ENCODE measurements at places on chromosomes 13 and 19.

DNA sequence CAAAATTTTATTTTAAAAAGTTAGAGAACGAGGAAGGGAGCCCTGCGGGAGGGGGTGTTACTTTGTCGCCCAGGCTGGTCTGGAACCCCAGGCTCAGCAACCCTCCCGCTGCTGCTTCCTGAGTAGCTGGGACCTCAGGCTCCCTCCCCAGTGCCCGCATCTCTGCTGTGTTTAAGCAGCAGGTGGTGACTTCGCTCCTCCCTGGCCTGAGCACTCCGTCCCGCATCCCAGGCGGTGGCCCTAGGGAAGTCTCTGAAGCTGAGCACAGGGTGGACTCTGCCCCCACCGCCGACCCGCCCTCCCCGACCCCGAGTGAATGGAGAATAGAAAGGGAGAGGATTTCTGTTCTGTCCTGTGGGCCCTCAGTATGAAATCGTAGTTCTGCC is 30.5 kb downstream of the ZNF701 start:
- DNase-seq: no peak

GRCh38 chr13:44874886-44875630 is 114.2 kb downstream of the NUFIP1 start:
- no peak for DNase-seq

DNA sequence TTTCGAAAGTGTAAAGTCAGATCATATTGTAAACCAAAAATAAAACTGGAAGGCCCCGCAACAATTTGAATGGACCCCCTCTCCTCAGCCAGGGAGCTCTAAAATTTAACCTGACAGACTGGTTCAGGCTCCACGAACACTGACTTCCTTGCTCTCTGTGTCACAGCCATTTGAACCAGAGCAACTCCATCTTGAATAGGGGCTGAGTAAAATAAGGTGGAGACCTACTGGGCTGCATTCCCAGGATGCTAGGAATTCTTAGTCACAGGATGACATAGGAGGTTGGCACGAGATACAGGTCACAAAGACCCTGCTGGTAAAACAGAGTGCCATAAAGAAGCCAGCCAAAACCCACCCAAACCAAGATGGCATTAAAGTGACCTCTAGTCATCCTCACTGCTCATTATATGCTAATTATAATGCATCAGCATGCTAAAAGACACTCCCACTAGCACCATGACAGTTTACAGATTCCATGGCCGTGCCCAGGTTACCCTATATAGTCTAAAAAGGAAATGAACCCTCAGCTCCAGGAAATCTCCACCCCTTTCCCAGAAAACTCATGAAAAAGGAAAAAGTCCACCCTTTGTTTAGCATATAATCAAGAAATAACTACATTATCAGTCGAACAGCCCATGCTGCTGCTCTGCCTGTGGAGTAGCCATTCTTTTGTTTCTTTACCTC is 43.1 kb downstream of the RFXAP start:
- DNase-seq: no peak

DNA sequence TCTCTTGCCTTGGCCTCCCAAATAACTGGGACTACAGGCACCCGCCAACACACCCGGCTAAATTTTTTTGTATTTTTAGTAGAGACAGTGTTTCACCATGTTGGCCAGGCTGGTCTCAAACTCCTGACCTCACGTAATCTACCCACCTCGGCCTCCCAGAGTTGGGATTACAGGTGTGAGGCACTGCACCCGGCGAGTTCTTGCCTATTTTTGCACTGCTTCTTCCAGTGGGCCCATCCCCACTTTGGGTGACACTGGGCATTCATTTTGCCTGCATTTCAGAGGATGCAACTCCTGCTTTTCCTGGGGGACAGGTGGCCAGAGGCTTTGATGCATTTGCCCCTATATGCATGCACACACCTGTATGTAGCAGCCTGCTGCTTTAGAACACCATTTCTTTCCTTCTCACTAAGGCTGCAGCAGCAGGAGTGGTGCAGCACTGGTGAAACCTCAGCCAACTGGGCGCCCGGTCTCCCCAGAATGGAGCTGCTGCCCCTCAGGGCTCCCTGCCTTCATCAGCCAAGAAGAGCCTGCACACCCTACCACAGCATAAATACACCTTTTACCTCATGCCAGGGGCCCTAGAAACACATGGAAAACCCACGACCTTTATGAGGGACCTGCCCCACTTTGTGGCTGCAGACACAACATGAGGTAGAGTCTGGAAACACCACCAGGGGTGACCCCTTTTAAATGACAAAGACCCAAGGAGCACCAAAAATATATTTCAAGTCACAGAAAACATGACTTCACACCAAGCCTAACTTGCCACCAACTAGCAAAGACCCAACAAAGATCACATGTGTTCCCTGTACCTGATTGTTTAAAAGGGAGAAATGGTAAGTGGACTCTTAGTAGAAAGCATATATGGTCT is 36.8 kb upstream of the POP4 start:
- DNase-seq: no peak

DNA sequence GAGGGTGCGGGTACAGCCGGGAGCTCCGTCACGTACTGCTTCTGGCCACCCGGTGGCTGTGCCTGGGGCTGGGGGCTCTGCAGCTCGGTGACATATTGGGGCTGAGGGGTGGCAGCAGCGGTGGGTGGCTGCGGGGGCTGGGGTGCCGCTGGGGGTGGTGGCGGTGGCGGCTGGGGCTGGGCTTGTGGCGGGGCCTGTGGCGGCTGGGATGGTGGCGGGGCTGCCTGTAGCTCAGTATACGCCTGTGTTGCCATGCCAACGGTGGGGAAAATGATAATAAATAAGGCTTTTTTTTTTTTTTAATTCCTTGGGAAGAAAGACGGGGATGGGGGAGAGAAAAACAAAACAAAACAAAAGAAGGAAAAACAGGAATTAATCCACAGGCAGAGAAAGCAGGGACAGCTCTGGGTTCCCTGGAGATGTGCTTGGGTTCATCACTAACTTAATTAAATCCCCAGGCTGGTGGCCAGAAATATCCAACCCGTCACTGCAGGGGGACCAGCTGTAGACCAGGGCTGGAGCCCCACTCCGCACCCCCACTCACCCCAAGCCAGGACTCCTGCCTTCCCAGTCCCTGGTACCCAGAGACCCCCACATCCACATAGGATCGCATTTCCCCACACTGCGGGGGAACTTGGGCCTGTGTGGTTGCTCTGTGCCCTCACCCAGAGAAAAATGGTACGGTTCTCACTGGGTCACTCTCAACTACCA is 12.4 kb downstream of the RFX1 start:
- DNase-seq: no peak

GRCh38 chr19:3184847-3185460 is 776 bp upstream of the NCLN start:
- no peak for DNase-seq

DNA sequence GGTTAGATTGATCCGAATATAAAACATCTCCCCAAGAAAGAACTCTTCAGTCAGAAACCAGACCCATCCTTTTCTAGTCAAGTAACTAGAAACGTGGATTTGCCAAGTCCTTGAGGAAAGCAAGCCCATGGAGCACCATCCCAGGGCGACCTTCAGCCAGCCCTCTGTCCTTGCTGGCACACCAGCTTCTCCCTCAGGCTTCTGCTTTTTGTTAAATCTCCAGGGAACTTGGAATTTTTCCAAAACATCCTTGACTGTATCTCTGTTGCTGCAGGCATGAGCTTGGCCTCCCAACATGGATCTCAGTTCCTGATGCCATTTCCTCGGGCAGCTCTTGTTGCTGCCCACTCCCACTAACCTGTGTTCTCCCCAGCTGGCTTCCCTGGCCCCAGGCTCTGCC is 27.1 kb upstream of the C1QTNF9 start:
- no peak for DNase-seq

- DNase-seq: no peak
Measured at GRCh38 chr19:45442408-45442777, 18.7 kb upstream of the ERCC1 start.

- DNase-seq: no peak
Measured at GRCh38 chr13:100433475-100433874, 155.1 kb downstream of the GGACT start.

DNA sequence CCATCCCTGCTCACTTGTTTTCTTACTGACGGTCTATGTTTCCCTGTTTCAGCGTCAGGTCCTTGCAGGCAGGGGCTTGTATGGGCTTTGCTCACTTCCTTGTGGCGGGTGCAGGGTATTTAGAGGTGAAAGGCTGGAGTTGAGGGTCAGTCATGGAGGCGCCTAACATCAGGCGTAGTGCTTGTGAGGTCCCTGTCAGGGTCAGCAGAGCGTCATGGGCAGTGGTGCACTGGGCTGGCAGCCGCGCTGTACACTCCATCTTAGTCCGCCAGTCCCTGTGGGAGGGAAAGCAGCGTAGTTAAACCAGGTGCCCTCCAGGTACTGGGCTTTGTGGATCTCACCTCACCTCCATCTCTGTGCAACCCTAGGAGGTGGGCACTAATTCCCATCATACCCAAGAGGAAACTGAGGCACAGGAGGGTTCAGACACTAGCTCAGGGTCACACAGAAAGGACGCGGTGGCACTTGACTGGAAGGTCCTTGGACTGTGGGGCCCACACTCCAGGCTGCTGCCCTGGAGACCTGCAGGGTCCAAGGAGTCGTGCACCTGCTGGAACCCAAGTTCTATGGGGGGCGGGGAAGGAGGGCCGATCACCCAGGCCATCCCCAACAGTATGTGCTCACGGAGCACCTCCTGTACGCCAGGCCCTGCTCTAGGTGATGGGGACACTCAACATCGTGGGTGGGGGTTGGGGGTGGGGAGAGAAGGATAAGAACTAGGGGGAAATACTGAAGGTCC is 4.6 kb downstream of the GRAMD1A start:
- no peak for DNase-seq

All from cortex of kidney (tissue), 1 donor.